ENCODE measurements at places on chromosomes 12 and 14.

DNA sequence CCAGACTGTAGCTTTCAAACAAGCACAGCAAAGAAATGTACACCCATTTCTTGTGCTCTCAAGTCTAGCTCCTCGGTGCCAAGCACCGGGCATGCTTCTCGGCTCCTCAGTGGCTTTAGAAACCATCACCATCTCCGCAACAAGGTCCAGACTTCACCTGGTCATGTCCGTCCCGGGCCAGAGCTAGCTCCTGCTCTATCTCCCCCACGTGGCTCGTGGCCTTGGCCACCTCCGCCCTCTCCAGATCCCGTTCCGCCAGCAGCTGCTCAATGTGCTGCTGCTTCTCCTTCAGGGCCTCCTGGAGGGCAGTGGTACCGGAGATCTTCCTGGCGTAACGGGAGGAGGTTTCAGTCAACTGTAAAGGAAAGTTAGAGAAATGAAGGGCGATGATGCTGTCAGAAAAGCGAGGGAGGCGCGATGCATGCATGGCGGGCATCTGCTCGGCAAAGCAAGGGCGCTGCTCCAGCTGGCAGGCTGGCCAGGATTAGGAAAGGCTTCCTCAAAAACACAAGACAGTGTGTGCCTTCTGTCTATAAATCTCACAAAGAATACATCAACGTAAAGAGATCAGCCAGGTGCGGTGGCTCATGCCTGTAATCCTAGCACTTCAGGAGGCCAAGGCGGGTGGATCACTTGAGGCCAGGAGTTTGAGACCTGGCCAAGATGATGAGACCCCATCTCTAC is 67.4 kb downstream of the CLIP1 start:
- no peak for DNase-seq

DNA sequence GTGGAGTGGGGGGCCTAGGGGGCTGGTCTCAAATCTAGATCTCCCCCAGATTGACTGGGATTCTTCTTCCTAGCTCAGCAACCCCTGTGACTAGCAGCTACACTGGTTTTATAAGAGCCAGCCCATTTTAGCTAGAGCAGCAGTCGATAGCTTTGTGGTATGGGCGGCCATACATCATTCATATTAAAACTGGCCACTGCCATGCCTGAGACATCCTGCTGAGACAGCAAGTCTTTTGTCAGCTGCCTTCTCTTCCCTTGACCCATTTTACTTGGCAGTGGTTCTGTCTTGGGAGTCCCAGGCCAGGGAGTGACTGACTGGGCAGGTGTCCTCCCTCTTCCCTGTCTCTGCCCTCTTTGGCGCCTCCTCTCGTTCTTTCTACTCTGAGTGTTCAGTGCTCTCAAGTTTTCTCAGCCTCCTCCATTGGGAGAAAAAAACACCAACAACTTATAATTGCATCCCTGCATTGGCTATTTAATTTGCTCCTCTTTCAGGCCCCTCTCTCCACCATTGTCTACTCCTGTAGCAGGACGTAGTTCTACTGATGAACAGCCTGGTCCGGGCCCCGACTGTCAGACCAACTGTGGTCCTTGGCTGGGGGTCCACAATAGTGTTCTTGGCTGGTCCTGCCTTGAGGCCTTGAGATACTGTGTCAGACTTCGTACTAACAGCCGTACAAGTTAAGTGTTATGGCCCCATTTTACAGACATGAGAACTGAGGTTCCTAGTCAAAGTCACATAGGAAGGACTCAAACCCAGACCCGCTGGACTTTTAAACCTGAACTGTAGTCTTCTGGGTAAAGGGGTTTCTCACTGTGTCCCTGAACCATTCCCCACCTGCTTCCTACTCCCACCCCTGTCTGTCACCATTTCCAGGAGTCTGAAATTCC is 18.3 kb upstream of the JDP2 start:
- DNase-seq = no peak

- DNase-seq = no peak
These were observed 136.1 kb upstream of the WSCD2 start for GRCh38 chr12:107992870-107993451.

DNA sequence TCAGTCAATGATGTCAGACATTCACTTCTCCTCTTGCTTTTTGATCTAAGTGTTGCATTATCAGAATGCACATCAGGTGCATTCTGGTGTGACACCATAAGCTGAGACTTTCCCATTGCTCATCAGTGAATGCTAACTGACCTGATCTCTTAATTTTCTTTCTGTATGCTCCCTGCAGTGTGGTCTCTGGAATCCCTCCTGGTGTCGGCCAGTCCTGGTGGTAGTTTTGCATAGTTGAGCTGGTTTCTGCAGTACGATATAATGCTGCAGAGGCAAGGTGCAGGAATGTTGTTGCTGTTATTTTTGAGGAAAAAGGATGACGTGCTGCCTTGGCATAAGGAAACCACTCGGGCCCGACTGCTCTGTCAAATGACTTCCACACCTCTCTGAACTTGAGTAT is 11.0 kb upstream of the SRP54 start:
- no peak for DNase-seq

DNA sequence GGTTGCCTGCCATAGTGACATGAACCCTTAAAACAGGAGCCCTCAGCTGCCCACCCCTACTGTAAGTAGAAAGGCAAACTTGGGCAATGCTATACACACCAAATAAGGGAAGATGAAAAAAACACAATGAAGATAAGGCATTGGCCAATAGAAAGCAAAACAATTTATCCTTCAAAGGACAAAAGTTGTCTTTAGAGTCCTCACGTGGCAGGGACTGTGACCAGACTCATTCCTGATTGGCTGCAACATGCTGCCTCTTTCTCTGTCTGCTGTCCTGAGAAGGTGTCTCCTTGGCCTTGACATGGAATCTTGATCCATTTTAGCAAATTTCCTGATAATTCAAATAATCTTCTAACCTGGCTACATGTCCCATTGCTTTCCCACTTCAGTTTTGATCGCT is 131.9 kb downstream of the GPR135 start:
- no peak for DNase-seq

GRCh38 chr12:113231235-113232088 is 10.2 kb downstream of the TPCN1 start:
- DNase-seq = no peak

GRCh38 chr14:56181681-56182085 is 63.5 kb downstream of the PELI2 start:
- DNase-seq = no peak

GRCh38 chr14:73289729-73290128 is 52.4 kb downstream of the PAPLN start:
- DNase-seq = no peak

Data from activated B cell treated with CpG ODN at 0.5 μM for 24 hours (primary cell).